GM23248 (cell line): ENCODE measurements at places on chromosomes 12 and 14. TPM values are rescaled to one million over a fixed set of nuclear protein-coding genes. Genes with fewer than 3 reads are reported as not detected.

GRCh38 chr12:51642286-51642685 lies 51.3 kb downstream of the SCN8A start:
- DNase-seq = no peak

Gene ZFHX2
- polyA plus RNA-seq = 0.14 and 0.49 TPM in 2 replicates

Gene CPNE6
- not detected in 2 replicates for polyA plus RNA-seq

Gene EXOC3L4
- not detected in 2 replicates for polyA plus RNA-seq

DNA sequence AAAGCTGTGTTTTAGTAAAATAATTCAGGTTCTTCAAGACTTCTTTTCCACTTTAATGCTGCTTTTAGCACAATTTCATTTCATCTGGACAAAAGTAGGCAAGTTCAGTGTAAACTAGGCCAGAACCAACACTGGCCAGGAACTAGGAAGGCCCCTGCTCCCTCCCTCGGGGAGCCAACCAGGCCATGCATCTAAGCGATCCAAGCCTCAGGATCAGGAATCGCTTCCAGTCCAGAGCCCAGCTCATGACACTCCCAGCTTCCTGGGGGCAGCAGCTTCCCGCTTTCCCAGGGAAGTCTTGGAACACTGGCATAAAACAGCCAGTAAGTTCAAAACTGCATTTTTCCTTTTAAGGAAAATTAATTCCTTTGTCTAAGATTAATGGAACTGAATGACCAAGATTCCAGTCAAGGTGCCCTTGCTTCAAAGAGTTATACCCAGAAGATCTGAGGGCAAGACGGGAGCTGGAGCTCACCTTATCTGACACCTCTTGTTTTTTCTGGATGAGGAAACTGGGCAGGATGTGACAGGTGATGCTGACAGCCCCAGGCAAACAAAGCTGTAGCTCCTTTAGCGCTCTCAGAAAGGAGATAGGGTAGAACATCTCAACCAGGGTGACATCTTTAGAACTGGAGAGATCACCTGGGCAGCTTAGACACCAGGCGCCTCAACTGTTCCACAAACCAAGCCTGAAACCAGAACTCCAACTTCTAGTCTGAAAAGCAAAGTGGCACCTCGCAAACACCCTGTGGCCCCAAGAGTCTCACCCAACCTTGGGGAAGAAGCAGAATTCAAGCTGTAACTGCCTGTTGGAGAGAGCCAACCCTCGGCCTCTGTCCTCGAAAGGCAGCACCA lies 61.4 kb upstream of the PNMA1 start:
- DNase-seq = no peak

Gene NAA30
- 14.3 and 17.2 TPM in 2 replicates for polyA plus RNA-seq

Gene AP1G2
- polyA plus RNA-seq = 9.6 and 10.2 TPM in 2 replicates

- DNase-seq = peak; percentile 97
Measured at GRCh38 chr12:53099071-53099882, 1.8 kb downstream of the IGFBP6 start.

DNA sequence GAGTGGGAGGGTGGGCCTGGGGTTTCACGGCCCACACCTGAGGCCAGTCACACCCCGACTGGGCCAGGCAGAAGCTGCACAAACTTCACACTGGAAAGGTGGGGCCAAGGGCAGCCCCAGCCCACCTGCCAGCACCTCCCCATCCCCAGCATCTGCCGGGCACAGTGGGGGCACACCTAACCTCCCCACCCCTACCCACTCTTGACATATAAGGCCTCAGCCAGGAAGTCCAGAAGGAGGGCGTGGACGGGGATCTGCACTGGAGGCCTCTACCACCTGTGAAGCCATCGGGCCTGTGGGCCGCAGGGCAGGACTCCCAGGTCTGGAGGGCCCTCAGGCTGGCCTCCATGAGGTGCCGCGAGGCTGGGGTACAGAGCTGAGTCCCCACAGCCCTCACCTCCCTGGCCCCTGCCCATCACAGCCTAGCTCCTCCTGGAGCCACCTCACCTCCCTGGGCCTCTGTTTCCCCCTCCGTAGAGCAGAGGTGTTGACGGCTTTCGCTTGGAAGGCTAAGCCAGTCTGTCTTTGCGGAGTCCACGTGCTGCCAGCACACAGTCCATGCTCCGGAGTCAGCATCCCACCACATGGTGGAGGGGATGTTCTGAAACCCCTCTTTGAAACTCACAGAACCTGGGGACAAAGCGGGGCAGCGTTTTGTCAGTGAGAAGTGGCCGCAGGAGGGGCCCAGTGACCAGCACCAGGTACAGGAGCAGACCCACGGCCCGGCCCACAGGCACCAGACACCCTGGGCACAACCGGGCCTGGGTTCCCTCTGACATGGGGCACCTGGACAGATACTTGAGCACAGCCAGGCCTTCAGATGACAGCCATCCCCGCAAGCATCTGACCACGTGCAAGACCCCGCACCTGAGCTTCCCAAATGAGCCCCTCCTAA lies 38.2 kb upstream of the INF2 start:
- DNase-seq = no peak

Gene WNT1
- polyA plus RNA-seq = not detected in 2 replicates

Gene CLEC9A
- polyA plus RNA-seq = not detected in 2 replicates

DNA sequence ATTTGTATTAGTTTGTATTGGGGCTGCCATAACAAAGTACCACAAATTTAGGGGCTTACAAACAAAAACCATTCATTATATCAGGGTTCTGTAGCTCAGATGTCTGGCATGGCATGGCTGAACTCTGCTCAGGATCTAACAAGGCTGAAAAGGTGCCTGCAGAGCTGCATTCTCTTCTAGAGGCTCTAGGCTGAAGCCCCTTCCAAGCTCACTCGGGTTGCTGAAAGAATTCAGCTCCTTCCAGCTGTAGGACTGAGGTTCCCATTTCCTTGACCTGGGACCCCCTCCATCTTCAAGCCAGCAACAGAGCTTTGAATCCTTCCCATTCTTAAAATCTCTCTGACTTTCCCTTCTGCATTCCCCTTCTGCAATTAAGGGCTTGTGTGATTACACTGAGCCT lies 90.7 kb downstream of the NUAK1 start:
- no peak for DNase-seq

DNA sequence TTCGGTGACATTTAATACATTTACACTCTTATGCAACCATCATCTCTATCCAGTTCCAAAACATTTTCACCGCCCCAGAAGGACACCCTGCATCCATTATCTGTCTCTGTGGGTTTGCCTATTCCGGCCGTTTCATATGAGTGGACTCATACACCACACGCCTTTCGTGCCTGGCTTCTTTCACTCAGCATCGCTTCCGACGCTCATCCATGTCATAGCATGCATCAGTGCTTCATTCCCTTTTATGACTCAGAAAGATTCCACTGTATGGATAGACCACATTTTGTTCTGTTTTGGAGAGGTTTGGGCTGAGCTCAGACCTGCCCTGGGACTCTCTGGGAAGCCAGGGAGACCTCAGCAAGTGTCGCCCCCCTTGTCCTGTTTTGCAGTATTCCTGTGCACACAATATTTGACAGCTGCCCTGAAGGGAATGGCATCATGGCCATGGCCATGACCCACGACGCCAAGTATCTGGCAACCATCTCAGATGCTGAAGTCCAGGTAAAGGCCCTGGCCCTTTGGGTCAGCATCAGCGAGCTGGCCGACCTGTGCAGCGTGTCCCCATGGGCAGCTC lies 23.8 kb downstream of the CFAP251 start:
- no peak for DNase-seq

DNA sequence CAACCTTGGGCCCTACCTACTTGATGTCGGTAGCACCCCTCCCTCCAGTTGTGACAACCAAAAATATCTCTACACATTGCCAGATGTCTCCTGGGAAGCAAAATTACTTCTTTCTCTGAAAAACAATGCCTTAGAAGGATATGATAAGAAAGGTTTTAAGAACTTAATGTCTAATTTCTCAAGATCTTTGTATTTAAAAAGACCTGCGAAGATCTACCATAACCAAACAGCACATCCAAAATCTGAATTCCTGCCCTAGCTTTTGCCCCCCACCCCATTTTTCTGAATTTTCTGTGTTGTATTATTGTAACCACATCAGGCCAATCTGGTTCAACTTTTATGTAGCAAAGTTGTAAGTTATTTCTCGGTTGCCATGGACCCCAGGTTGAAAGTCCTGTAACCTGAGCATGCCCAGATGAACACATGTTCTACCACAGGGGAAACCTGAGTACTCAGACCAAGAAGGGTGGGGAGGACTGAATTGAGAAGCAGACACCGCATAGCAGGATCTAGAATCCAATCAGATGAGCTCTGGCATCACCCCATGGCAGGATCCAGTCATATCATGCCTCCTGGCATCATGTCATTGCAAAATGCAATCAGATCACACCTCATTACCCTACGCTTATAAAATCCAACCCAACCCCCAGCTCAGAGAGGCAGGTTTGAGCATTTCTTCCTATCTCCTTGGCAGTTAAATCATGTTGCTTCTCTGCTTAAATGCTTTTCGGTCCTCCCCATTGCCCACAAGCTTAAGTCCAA lies 8.7 kb downstream of the TMEM253 start:
- no peak for DNase-seq

- DNase-seq = no peak
Measured at GRCh38 chr12:72024613-72025012, 86.0 kb downstream of the TPH2 start.

DNA sequence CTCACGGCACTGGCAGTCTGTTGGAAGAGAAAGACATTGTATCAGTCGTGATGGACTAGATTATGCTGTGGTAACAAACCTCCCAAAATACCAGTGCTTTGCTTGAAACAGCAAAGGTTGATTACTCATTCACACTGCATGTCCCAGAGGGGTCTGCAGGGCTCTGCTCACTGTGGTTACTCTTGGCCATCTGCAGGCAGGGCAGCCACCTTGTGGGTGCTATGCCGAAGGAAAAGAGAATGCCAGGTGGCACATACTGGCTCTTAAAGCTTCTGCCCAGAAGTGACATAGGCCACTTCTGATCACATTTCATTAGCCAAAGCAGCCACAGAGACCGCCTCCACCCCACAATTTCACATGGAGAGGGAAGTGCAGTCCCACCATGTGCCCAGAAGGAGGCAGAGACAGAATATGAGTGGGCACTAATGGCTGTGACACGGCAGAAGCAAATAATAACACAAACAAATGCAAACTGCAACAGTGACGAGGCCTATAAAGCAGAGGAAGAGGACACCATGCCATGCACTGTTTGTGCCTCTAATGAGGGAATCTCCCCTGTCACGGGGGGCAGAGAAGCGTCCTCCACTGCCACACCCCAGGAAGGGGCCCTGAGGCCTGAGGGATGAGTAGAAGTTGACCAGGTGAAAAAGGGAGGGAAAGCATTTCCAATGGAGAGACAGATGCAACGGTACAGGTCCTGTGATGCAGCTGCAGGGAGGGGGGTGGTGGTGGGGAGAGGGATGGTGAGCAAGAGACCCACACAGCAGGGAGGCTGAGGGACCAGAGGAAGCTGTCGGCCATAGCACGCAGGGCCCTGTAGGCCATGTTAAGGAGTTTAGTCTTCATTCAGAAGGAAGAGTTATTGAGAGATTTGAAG lies 51.7 kb upstream of the KICS2 start:
- peak; percentile 62 for DNase-seq

Gene CLEC2A
- not detected in 2 replicates for polyA plus RNA-seq

Gene DTX3
- polyA plus RNA-seq = 7.7 and 8.7 TPM in 2 replicates

DNA sequence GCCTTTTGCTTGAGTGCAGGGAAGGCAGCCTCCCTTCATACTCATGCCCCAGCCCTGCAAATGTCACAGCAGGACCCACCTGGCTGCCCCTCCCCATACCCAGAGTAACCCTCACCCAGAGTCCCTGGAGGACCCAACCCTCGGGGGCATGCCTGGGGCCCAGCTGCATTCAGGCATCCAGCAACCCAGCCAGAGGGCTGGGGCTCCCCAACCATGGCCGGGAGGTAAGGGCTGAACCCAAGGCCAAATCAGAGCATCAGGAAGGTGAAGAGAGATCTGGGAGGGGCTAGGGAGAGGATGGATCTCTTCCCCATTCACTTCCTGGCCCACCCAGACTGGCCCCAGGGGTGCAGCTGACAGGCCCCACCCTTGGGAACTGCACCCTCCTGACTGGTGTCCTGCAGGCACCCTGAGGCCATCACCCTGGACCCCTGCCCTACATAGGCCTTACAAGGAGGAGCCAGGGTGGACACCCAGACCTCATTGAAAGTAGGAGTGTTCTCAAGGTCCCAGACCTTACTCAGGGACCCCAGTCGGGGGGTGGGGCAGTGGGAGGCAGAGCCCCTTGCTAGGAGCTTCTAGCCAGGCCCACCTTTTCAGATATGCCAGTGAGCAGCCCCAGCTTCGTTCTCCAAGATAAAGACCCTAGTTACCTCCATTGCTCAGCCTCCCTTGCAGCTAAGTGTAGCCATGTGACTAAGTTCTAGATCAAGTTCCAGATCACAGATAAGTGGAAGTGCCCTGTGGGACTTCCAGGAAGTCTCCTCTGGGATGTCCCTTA lies 849 bp upstream of the PLD4 start:
- no peak for DNase-seq

DNA sequence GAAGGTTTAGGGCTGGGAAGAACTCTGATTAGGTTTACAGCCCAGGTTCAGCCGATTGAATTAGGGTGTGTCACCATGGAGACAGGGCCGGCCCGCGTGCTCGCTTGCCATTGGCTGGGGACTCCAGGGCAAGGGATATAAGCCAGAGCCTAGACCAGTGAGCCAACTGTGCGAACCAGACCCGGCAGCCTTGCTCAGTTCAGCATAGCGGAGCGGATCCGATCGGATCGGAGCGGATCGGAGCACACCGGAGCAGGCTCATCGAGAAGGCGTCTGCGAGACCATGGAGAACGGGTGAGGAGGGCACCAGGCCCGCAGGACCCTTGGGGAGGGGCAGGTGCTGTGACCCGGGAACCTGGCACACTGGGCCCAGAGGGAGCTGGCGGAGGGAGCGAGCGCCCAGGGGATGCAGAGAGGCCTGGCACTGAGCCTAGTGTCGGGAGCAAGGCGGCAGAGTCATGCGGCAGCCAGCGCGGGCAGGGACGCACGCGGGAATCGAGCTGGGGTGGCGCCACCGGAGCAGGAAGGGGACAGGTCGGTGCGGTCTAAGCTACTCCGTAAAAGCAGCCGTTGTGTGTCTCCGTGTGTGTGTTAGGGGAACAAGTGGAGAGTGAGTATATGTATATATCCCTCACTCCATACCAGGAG lies at the start of gene PNP:
Gene PNP, plus strand, starts transcription at position 165 of the 648 bp plus-strand sequence. Its CDS starts 119 bp downstream, at position 284.
- DNase-seq = peak; percentile 95

Gene TEAD4
- 13.2 and 13.8 TPM in 2 replicates for polyA plus RNA-seq

DNA sequence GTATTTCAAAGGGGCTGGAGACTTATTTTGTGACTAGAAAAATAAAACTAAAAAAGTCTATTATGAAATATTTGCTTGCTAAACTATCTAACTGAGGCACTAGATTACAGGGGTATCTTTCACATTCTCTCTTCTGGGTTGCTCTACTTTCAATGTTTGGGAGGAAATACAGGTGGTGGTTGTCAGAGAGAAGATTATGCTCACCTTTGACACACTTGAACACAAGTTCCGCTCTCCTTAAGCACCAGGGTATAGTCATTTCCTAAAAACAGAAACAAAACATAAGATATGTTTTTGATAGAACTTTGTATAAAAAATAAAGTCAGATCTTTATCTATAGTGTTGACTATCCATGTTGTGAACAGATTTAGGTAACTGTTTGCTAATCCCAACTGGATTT lies 45.4 kb upstream of the FGF6 start:
- no peak for DNase-seq

DNA sequence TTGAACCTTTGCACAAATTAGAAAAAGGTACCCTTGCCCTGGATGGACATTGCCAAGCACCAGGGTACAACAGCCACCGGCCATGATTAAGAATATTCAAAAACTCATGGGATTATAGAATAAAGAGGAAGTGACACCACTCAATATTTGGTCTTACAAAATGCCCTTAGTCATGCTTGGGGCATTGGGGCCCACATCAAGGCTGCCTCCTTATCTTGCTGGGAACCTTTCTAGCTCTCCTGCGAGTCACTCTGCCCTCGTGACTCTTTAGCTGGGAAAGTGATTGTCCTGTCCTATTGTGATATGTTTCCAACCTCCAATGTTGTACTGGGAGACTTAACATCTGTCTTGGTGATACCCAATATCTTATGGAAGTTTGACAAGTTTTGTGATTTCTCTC lies 57.8 kb downstream of the GTF2A1 start:
- DNase-seq = peak; percentile 34

Gene PLEK2
- 11.4 and 11.5 TPM in 2 replicates for polyA plus RNA-seq

Gene CATSPERB
- not detected in 2 replicates for polyA plus RNA-seq
